Neural progenitor cell (in vitro differentiated cells): ENCODE measurements at places on chromosomes 5 and 9.

DNA sequence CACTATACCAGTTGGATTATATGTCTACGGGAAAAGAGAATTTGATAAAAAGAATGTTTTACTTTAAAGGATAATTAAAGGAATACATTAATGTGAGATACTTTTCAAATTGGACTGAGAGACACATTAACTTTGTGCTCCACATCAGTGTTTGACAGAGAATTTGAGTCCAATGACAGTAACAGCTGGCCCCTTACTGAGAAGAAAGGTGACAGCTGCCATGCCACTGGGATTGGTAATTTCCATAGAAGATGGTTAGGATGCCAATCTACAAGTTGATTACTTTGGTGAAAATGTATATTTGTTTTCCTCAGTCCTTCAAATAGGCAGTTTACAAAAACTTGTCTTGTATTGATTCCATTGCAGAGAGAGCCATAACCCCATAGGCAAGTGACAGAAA, 578.4 kb downstream of the SLCO4C1 start:
- DNase-seq = no peak

DNA sequence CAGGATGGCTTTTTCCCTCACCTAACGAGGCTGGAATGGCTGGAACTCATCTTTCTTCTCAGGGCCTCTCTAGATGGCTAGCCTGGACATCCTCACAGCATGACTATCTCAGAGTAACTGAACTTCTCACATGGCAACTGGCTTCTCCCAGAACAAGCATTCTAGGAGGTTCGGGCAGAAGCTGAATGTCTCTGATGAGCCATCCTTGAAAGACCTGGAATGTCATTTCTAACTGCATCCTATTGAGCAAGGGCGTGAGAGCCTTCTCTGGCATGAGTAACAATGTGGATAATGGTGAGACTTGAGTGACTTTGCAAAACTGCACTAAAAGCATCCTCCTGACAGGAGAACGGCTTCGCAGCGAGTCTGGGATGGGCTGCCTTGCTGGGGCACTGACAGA, 487.7 kb downstream of the MAT2B start:
- no peak for DNase-seq

DNA sequence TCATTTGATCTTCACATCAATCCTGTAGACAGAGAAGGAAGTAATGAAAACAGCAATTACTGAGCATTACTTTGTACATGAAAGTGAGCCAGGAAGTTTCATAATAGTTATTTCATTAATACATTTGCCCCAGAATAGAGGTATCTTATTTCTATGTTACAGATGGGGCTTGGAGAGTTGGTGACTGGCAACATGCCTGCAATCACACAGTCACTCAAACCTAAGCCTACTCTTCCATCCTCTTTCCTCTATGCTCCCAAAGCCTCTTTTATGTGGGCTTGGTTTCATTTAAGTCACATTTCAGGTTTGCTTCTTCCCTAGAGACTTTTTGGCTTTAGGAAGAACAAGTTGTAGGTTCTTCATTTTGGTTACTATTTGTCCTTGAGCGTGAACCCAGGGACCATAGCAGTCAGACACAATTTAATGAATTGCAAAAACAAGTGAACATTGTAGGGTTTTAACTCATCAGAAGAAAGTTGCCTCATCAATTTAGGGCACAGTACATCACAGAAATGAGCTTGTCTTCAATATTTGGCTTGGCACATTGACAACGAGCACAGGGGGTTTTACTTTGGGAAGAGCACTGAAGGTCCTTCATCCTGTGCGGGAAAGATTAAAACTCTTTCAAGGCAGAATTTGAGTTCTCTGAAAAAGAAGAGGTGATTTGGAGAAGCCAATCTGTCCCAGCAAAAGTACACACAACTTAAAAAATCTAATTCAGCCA, 381.1 kb downstream of the TMEM38B start:
- no peak for DNase-seq

GRCh38 chr9:20070336-20070735, 281.5 kb upstream of the SLC24A2 start:
- DNase-seq = no peak

GRCh38 chr9:113913426-113914195, 37.5 kb downstream of the ZNF618 start:
- DNase-seq = no peak
